Aorta (tissue), 5 donors: ENCODE measurements at places on chromosomes 13 and 19. TPM values are rescaled to one million over a fixed set of nuclear protein-coding genes. Genes with fewer than 3 reads are reported as not detected.

- no peak for DNase-seq
Observed at GRCh38 chr19:30711296-30711695, 339.1 kb downstream of the ZNF536 start.

DNA sequence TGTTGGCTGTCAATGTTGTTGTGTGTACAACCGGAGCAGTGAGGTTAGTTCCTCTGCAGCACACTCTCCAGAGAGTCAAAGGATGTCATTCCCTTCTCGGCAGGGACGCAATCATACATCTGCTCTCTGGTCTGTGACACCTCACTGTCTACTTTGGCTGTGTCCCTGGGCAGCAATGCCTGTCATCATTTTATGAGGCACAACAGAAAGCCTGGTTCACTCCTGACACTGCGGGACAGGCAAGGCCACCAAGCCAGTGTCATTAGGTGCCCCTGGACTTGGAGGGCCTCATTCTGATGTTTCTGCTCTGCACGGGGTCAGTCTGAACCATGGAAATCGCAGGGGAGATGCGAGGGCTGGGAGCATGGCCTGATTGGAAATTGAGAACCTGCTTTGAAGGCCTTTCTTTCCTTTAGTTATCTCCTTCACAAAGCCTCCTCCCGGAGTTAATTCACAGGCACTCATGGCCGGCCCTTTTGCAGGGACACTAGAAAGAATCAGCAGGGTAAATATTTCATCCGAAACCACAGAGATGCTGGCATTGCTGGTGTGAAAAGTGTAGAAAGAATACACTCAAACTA lies 284.4 kb downstream of the ZNF536 start:
- DNase-seq: no peak

KANK3 gene
- total RNA-seq: 23.9 TPM

GRCh38 chr13:99465454-99465853 lies 35.8 kb upstream of the TM9SF2 start:
- DNase-seq: no peak

ZNF493 gene
- total RNA-seq: 34.6 TPM

- peak; percentile 69 for DNase-seq
Observed at GRCh38 chr13:98565726-98566565, 11.0 kb downstream of the STK24 start.

OR10H2 gene
- not detected for total RNA-seq

MISP3 gene
- 1.2 TPM for total RNA-seq

DNA sequence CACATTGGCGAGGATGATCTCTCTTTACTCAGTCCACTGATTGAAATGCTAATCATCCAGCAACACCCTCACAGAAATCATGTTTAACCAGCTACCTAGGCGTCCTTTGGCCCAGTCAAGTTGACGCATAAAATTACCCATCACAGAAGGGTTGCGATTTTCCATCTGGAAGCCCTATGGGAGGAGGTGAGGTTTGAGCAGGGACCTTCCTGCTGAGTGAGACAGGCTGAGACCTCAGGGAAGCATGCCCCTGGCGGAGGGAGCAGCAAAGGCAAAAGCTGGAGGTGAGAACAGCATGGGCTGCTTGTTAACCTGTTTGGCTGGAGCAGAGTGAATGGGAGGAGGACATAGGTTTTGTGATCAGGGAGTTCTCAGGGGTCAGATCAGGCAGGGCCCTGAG lies 7.3 kb downstream of the TTC9B start:
- DNase-seq: no peak
